ENCODE measurements at places on chromosomes 3 and 15.
A peak's percentile ranks its signal among the peaks of the same experiment; 100 is the strongest.

DNA sequence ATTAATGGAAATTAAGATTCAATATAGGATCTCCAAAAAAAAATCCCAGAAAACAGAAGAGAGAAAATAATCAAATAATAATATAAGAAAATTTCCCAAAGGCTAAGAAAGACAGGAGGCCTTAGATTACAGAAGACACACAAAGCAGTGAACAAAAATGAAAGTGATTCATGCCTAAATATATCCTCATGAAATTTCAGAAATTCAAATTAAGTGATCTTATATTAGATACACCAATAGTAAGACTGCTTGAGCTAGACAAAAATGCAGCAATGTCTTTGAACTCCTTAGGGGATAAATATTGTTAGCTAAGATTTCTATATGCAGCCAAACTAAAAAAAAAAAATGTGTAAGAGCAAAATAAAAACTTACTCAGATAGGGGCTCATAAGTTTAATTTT, 44.6 kb upstream of the ARPP21 start:
- no peak for DNase-seq

GRCh38 chr15:33584797-33585196, 274.0 kb downstream of the RYR3 start:
- no peak for DNase-seq

DNA sequence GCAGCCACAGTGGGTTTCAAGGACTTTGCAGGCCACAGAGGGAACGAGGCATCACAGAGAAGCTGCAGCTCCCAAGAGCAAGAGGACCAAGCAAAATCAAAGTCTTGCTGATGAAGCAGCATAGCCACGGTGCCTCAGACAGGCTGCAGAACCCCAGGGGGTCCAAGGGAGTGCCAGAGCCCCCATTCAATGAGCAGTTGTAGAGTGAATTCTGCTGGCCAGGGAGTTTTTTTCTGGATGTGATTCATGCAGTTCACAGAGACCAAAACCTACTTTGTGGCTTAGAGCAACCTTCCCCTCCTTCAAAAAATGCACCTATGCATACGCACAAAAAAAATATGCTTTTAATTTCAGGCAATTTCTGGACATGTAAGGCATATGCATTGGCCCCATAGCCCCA, 409.0 kb downstream of the VPS13C start:
- no peak for DNase-seq

DNA sequence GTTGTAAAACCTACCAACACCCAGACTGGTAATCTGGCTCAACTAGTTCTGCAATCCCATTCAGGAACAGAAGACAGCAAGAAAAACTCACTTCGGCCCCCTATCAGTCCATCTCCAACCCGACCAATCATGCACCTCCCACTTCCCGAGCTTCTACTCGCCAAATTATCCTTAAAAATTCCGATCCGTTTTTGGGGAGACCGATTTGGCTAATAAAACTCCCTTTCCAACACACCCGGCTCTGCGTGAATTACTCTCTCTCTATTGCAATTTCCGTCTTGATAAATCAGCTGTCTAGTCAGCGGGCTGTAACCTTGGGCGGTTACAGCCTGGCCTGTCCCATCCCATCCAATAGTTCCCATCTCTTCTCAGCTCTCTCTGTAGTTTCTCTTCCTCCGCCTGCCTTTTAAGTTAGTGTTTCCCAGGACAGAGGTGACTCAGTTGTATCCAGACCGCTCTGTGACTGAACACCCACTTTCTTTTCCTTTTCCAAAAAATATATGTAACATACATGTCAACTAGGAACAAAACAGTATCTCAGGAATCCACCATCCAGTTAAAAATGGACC, 780 bp upstream of the ACAD9 start:
- peak; percentile 1 for DNase-seq

GRCh38 chr3:56812754-56813652, 11.3 kb upstream of the ARHGEF3 start:
- no peak for DNase-seq

GRCh38 chr3:107600780-107601179, 78.0 kb downstream of the BBX start:
- DNase-seq = no peak

DNA sequence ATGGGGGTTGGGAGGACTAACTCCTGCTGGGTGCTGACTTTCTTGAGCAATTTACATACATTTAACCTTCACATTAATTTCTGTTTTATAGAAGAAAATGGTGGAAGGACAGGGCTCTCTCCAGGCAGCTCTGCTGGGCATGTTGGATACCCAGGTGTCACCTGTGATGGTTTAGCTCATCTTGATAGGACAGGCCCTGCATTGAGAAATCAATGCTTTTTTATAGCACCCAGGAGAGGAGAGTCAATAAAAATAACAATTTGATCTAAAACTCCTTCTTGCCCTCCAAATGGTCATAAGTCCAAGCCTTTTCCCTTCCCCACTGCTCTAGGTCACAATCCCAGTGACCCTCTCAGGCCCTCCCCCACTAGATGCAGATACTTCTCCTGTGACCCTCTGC, 48.3 kb upstream of the RBP1 start:
- DNase-seq = no peak

- no peak for DNase-seq
Measured at GRCh38 chr3:185250653-185251052, 3.2 kb downstream of the EHHADH start.
